ENCODE measurements at places on chromosomes 1 and 21. TPM values are rescaled to one million over a fixed set of nuclear protein-coding genes. Genes with fewer than 3 reads are reported as not detected.

SLFNL1 gene
- total RNA-seq = 0.15 TPM

KANK4 gene
- total RNA-seq = not detected

MAST2 gene
- 10.3 TPM for total RNA-seq

LCE1E gene
- not detected for total RNA-seq

FAM177B gene
- total RNA-seq = not detected

SH2D1B gene
- total RNA-seq = not detected

Measured in cardiac ventricle fibroblast (primary cell).